Urothelium cell line (cell line): ENCODE measurements at places on chromosomes 3 and 15.

DNA sequence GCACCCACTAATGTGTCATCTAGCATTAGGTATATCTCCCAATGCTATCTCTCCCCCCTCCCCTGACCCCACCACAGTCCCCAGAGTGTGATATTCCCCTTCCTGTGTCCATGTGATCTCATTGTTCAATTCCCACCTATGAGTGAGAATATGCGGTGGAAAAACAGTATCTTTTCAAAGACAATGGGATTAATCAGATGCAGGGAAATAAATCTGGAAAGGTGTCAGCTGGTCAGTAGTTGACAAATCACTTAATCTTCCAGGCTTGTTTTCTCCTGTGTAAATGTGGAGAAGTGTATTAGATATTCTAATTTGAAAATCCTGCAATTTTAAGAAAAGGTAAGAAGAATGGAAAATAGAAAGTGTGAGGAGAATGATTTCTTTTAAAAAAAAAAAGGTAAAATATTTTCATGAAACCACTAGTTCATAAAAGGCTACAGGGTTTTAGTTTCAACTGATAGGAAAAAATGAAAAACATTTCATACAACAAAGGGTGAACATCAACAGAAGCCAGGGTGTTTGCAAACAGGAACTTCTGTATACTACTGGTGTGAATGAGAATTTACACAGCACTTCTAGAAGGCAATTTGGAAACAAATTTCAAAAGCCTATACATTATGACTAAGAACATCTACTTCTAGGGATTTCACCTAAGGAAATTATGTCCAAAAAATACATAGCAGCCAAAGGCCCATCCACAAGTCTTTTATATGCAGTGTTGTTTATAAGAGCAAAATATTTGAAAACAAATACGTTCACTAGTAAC, 113.5 kb downstream of the CBLB start:
- no peak for DNase-seq

GRCh38 chr3:193554811-193555210, at the start of gene ATP13A4:
TSS of gene ATP13A4 (minus strand) at chr3:193554895. CDS start at chr3:193554799, 96 bp downstream.
- no peak for DNase-seq

DNA sequence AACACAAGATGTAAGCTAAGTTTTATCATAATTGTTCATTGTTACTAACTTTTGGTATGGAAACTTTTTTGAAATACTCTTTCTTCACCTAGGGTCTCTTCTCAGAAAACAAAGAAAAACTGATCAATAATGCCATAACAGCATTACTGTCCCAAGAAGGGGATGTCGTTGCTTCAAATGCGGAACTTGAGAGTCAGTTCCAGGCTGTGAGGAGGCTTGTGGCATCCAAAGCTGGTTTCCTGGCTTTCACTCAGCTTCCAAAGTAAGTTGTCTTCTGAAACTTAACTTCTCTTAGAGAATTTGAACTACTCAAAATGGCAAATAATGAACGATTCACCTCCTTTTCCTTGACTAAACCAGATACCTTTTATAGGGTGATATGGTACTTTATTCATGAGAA, 39.3 kb downstream of the DNAJC13 start:
- no peak for DNase-seq

DNA sequence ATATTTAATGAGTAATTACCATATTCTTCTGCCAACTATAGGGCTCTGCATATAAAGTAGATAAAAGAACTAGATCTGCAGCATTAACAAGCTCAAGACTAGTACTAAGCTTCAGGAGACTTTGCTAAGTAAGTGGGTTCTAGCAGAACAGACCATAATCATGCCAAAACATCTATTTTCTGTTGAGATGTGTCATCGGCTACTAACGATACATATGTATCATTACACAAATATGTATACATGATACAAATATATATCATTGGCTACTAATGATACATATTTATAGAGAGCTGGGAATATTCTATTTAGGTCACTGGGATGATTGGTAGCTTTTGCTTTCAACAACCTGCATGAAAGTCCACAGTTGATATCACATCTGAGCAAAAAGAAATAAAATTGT, 185.8 kb upstream of the DCBLD2 start:
- DNase-seq, result no peak

DNA sequence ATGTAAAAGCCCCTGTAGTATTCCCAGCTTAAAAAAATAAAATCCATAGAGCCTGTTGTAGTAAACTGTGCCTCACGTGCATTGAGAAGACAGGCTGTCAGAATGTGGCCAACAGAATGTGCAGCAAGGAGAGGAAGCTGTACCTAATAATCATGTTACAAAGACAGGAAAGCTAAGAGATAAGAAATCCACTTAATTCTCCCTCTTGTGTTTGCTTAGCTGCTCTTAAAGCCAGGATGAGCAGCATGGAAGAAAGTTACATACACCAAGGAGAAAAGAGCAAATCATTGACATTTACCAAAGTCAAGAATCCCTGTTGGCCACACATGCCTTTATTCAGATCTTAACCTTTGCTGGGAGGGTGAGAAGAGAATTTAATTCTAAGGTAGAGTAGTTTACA, 85.9 kb downstream of the TNIK start:
- no peak for DNase-seq

DNA sequence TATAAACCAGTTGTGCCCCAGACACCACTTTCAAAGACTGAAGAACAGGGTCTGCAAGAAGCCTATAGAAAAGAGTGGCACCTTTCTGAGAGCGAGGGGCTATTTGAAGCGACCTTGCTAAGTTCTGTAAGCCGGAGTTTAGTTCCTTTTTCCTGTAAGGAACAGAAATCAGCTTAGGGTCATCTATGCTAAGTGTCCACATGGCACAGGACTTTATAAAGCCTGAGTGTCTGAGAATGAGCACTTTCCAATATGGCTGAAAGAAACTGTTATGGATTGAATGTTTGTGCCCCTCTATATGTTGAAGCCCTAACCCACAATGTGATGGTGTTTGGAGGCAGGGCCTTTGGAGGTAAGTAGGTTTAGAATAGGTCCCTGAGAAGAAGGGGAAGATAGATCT, 4.0 kb upstream of the A4GNT start:
- DNase-seq, result no peak

- DNase-seq, result no peak
Measured at GRCh38 chr3:12578742-12579141, 21.9 kb downstream of the MKRN2 start.
